ENCODE measurements at places on chromosomes 13 and 19. TPM values are rescaled to one million over a fixed set of nuclear protein-coding genes. Genes with fewer than 3 reads are reported as not detected.

Gene ZIC5
- not detected for total RNA-seq

Gene SPACA6
- total RNA-seq: 1.7 TPM

Gene CD33
- not detected for total RNA-seq

Gene NKPD1
- total RNA-seq: not detected

DNA sequence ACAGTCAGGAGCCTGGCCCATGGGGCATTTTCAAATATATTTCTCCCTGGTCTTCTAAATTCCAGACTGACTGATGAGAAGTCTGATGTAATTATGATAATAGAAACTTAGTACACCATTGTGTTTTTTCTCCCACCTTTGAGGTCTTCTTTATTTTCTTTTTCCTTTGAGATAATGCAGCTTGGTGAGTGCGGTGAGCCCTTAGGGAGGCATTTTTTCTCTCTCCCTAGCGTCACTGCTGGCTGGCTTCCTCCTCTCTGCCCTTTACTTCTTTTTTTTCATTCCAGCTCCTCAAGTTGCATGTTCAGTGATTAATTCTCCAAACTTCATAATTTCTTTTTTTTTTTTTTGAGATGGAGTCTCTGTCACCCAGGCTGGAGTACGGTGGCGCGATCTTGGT is 12.8 kb upstream of the CDC42EP5 start:
- DNase-seq: no peak

DNA sequence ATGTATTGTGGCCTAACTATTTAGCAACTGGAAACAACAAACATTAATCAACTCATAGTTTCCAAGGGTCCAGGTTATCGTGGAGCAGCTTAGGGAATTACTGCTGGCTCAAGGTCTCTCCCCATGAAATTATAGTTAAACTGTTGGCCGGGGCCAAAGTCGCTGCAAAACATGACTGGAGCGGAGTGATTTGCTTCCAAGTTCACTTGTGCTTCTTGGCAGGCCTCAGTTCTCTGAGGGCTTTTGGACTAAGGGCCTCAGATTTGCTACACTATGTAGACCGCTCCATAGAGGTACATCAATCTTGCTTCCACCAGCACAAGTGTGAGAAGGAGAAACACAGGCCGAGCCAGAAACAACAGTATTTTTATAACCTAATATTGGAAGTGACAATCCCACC is 9.4 kb upstream of the KBTBD7 start:
- no peak for DNase-seq

GRCh38 chr19:1250437-1251260 is 2.3 kb downstream of the MIDN start:
- no peak for DNase-seq
